ENCODE measurements at places on chromosomes 3 and 15. TPM values are rescaled to one million over a fixed set of nuclear protein-coding genes. Genes with fewer than 3 reads are reported as not detected.

GRK7 gene
- not detected for total RNA-seq

LRRC15 gene
- not detected for total RNA-seq

SERPINI2 gene
- not detected for total RNA-seq

ARHGEF3 gene
- 9.6 TPM for total RNA-seq

HACD2 gene
- 109 TPM for total RNA-seq

HRH1 gene
- 5.1 TPM for total RNA-seq

BCHE gene
- total RNA-seq = 1.6 TPM

EFCAB12 gene
- total RNA-seq = under 0.01 TPM

GOLGA8T gene
- not detected for total RNA-seq
